ENCODE measurements at places on chromosomes 2 and 18.

DNA sequence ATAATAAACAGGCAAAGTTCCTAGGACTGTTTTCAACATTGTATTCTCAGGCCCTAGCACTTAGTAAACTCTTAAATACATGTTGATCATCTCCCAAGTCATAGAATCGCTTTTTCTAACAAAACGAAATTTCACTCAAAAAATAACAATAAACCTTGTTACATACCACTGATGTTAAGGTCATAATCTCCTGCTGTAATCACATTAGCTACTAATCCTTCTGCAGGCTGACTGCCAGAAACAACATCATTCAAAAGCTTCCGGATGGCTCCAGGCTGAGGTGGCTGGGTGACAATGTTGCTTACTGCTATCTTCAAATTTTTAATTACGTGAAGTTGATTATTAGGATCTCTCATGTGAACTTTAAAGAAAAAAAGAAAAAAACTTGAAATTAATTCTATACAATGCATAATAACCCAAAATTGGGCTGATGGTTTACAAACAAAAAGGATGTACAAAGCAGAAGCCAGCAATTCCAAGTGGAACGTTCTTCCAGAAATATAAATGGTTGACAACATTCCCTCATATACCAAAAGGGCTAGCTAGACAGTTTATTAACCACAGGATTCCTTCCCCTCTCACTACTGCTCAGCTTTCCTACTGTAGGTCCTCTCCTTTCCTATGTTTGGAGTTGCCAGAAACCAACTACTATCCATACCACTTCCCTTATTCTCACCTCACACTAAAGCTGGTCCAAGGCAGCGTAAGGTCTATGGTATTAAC, 11.6 kb downstream of the TRAPPC8 start:
- DNase-seq: no peak

DNA sequence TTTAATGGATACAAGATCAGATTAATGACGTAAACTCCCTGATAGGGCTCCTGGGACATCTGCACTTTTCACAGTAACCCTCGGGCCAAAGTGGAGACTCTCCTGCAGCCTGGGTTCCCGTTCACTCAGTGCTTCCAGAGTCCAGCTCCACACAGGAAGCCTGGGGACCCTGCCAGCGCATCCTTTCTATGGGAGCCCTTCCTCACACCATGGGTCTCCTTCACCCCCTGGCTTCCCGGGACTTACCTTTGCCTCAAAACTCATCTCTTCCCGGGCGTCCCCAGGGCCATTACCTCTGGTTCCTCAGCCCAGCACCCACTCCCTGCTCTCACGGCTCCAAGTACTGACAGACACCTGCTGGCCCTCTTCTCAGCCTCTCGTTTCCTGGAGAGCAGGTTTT, 40.7 kb upstream of the KLF11 start:
- no peak for DNase-seq

- DNase-seq: no peak
Observed at GRCh38 chr2:101883860-101884259, 107.9 kb upstream of the IL1R2 start.

- DNase-seq: no peak
Observed at GRCh38 chr2:138930571-138930970, 150.4 kb upstream of the NXPH2 start.

GRCh38 chr2:148124271-148124670, 103.4 kb downstream of the MBD5 start:
- no peak for DNase-seq

GRCh38 chr18:45245091-45245511, 370.2 kb upstream of the SLC14A2 start:
- no peak for DNase-seq

DNA sequence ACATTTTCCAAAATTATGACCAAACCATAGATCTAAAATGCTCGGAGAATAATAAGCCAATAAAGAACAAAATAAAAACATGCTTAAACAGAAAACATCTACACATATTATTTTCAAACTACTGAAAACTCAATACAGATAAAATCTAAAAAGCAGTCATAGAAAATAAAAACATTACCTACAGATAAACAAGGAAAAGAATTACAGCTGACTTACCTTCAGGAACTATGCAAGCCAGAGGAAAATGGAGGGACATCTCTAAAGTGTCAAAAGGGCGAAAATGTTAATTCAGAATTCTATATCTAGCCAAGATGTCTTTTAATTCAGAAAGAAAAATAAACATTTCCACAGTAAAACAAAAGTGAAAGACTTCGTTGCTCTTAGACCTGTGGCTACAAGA, 112.9 kb upstream of the GYPC start:
- no peak for DNase-seq

DNA sequence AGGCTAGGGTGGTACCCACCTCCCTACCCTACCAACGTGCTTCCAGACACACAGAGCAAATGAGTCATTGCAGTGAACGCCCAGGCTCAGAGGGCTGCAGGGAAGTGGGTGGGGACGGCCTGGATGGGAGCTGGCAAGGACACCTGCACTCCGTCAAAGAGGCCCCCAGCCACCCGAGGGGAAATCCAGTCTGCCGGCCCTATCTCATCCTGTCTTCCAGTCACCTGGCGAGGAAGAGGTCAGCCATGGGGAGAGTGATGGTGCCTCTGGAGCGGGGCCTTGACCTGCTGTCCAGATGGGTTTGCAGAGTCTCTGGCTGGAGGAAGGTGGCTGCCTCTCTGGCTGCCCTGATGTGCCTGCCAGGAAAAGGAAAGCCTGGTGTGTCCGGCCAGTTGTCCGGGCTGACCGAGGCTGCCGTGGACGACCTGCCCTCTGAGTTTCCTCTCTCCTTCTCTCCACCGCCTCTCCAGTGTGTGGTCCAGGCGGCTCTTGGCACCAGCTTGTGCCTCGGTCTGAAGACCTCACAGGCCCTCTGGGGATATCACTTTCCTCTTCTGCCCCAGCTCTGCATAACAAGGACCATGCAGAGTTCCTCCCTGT, 209.7 kb upstream of the COPS8 start:
- no peak for DNase-seq

DNA sequence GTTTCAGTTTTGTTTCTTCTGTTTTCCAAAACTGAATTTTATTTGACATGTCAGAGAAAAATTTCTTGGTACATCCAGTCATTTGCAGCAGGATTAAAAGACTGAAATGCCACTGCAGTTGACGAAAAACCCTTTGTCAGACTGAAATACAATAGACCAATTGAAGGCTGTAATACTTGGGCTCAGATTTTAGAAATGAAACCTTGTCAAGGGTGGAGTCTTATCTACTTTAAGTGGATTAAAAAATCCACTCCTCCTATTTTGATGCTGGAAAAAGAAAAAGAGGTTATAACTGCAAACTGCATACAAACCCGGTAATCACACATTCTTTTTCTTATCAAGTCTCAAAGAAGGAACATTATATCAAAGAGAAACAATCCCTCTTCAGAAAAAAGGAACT, 80.2 kb upstream of the NEUROD1 start:
- no peak for DNase-seq

DNA sequence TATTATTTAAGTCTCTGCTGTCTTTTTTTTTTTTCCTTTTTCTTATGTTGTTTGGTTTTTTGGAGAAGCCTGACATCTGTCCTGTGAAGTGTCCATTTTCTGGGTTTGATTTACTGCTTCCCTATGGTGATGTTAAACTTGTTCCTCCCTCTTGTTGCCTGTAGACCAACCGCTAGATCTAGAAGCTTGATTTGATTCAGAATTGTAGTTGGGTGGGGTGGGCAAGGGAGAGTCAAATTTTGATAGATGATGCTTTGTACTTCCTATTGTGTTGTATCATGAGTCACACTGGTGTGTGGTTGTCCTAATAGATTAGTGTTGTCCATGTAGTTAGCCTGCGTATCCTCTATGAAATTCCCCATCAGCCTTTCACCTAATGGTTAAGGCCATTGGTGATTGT, 35.4 kb downstream of the CAB39 start:
- no peak for DNase-seq

DNA sequence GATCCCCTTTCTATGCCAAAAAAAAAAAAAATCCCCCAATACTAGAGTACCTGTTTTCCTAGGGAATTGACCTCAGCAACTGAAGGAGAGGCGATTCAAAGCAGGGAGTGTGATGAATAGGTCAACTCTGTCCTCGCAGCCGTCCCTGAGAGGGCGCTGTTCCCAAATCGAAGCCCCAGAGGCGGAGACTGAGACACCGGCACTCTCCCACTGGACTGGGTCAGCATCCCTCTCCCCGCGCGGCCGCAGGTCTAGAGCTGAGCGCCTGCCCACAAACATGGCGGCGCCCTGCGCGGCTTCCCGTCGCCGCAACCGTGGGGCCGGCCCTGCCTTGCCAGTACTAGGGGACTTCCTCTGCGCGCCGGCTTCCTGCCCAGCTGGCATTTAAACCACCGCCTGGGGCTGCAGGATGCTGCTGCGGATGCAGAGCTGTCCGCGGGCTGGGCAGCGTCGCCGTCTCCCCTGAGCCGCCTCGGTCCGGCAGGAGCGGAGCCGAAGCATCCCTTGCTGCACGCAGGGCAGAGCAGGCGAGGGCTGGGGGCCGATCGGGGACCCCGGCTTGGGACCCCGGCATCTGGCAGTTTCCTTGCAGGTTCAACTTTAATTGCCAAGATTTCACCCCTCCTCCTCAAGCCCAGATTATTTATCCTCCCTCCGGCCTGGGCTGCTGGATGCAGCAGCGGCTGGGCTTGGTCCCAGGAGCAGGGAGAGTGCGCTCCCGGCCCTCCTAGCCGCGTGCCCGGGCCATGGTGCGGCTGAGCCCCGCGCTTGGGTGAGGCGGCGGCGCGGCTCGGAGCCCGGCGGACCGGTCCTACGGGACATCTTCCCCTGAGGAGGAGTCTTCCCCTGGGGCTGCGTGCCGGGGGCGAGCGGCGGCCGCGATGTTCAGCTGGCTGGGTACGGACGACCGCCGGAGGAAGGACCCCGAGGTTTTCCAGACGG, at the start of gene EHD3:
TSS of gene EHD3 (plus strand) at position 412 of the 942 bp plus-strand sequence. CDS start at position 882, 470 bp downstream.
- peak; percentile 90 for DNase-seq

GRCh38 chr2:101515477-101515876, 40.6 kb upstream of the RFX8 start:
- DNase-seq: no peak

DNA sequence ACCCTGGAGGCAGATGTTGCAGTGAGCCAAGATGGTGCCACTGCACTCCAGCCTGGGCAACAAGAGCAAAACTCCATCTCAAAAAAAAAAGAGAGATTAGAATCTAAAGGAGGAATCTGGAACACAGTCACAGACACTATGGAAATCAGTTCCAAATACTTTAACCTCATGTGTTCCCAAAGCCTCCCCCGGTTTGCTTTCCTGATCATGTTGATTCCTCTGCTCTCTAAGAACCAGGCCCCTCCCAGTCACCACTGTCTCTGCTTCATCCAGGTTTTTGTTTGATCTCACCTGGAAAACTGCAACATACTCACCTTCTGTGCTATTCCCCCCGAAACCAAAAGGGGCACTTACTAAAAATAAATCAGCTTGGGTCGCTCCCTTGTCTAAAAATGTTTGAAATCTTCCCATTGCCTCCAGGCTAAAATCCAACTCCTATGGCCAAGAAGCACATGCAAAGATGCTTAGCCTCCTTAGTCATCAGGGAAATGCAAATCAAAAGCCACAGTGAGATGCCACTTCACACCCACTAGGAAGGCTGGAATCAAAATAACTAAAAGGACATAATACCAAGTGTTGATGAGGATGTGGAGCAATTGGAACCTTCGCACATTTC, 6.2 kb upstream of the NEU2 start:
- DNase-seq: no peak

GRCh38 chr18:29174891-29175290, 998.0 kb upstream of the CDH2 start:
- DNase-seq: peak; percentile 23

DNA sequence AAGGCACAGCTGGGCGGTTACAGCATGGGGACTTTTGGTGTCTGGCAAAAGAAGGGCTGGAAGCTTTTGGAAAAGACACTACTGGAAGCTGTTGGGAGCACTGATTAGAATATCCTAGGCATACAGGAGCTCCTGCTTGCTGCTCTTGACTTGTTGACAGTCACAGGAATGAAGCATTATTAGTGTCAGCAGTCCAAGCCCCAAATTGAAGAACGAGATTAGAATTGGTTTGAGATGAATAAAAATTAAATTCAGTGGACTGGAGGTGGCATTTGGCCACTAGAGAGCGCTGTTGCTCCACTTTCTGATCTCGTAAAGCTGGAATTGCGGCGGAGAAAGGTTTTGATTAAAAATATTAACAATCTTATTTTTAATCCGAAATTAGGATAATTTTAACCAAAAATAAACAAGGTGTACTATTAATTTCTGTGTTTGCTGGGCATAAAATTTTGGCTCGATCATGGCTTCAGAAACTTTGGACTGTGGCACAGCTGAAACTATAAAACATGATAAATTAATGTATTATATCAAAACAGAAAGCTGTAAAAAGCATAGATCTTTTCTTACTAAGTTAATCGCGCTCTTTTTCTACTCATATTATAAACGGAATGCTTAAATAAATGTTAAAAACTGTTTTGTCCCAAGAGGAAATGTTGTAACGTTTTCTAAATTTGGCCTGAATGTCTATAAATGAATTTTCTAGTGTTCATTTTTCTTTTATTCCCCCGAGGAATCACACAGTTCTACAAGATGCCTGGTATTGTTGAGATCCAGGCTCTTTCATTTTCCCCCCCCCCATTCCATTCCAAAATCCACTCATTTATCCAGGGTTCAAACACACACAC, 2.4 kb upstream of the HOXD8 start:
- peak; percentile 71 for DNase-seq

DNA sequence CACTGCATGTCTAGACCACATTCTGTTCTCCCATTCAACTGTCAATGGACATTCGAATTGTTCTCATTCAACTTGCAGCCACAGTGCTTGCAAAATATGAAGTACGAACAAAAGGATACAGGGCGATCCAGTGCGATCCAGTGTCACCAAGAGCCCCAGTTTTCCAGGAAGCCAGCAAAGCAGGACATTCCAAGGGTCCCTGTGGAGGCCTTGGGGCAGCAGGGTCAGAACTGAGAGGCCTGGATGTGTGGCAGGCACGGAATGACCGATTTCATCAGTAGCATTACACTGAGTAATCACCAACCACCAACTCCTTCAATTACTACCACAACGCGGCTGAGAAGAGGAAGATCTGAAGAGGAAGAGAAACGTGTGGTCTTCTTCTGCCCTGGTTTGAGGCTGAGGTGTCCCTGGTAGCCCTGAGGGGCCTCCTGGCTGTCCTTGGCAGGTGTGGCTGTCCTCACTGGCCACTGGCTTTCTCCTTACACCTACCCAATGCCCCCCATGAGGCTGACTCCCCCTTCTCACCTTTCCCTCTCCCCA, 172.7 kb upstream of the FHL2 start:
- DNase-seq: no peak

- no peak for DNase-seq
Observed at GRCh38 chr2:3115301-3116042, 262.1 kb downstream of the EIPR1 start.

- DNase-seq: no peak
Observed at GRCh38 chr2:205765151-205765550, 82.8 kb downstream of the NRP2 start.

- DNase-seq: no peak
Observed at GRCh38 chr2:109368798-109369197, 239.8 kb downstream of the SH3RF3 start.

All from globus pallidus (tissue), 1 donor.